Naive thymus-derived CD8-positive, alpha-beta T cell (primary cell): ENCODE measurements at places on chromosomes 11 and 22.

DNA sequence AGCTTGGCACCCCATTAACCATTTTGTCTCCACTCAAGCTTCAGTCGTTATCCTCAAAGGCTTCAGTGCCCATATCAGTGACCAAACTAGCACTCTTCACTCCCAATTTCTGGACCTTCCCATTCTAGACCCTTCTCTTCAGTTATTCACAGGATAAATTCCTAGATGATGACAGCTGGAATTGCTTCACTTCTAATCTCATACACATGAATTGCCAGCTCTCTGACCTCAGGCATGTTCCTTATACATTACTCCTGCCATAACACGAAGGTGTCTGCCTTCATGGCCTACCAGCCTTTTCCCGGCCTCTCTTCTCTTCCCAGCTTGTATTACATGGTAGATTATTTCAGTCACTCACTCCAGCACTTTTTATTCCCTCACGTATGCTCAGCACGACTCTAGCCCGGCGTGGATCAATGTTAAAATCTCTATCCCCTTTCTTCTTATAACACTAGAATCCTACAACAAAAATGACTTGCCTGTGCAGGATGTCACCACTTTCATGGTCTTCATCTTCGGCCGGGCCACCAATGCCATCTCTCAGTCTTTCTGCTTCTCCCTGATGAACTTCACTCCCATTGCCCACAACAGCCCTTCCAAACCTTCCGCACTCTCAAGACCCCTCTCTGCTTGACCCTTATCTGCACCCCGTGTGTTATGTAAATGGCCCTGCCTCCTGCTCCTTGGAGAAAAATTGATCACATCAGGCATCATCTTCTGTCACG lies 36.9 kb downstream of the EIF3F start:
- DNase-seq = no peak

DNA sequence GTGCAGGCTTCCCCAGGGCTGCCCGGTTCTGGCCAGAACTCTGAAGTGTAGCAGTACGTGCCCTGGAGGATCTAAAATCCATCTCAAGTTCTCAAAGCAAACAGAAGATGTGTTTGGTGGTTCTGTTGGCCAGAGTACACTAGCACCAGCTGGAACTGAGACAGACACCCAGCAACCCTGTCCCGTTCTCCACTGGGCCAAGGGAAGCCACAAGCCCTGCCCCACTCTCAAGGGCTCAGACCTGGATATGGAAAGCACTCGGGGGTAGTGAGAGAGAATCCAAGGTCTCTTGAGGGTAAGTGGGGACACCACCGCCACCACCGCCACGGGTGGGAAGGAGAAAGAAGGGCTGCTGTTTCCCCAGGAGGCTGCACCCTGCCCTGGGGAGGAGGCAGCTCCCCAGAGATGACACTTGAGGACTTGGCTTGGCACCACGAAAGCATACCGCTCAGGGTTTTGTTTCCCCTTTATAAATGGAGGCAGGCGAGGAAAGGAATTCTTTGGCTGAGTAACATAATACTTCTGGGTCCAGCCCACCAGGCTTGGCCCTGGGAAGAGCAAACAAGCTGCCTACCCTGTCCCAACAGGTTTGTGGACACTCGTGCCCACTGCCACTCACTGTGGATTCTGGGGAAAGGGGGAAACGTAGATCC lies 56.1 kb upstream of the POU2AF1 start:
- no peak for DNase-seq

DNA sequence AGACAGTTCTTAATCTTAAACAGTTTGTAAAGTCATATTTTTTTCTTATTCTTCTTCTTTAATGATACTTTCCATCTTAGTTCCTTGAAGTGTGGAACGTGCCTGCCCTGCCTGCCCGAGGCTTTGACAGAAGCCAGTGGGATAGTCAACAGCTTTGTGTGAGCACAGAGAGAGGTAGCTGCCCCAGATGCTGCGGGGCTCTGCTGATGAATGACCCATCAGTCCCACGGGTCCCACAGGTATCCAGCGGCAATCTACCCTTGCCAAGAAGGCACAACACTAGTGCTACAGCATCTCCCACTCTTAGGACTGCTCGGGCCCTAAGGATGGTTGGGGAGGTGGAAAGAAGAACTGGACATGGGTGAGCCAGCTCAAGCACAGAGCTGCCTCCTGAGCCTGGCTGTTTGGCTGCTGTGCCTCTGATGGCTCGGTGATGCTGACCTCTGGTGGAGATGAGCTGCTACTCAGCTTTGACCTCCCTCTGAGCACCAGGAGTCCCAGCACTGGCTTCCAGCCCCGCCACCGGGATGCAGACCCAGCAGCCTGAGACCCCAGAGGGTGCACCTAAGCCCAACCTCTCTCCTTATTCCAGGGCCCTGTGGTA lies 11.8 kb upstream of the APLNR start:
- DNase-seq = no peak

GRCh38 chr11:15119352-15119751 lies 4.6 kb downstream of the INSC start:
- DNase-seq = no peak

- DNase-seq = no peak
Observed at GRCh38 chr22:37204045-37204655, 8.1 kb downstream of the SSTR3 start.

- DNase-seq = no peak
Observed at GRCh38 chr11:74297484-74297883, 14.0 kb downstream of the P4HA3 start.

- no peak for DNase-seq
Observed at GRCh38 chr11:120335556-120335907, 681 bp upstream of the ARHGEF12 start.

DNA sequence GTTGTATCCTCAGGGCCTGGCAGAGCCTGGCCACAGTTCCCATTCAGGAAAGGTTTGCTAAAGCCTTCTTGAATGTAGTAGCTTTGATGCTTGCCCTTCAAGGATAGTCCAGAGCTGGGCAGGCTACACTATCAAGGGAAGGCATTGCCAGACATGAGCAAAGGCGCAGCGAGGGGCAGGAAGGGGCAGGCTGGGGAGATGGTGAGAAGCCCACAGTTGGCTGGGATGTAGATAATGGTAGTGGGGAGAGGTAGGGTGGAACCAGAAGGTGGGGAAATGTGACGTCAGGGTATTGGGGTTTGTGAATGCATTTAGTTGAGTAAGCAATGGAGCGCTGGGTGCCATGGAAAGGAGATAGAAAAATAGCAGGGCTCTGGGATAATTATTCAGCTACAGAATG lies 28.6 kb downstream of the LRRC32 start:
- peak; percentile 18 for DNase-seq

GRCh38 chr11:100336873-100337272 lies 350.2 kb upstream of the ARHGAP42 start:
- no peak for DNase-seq
